ENCODE measurements at places on chromosomes 3 and 15.

GRCh38 chr15:30044377-30044776 lies 38.4 kb upstream of the GOLGA8J start:
- no peak for DNase-seq

- DNase-seq, result no peak
Measured at GRCh38 chr15:63523306-63523990, 19.1 kb downstream of the USP3 start.

GRCh38 chr15:25727116-25727515 lies 136.0 kb downstream of the ATP10A start:
- DNase-seq, result no peak

- no peak for DNase-seq
Measured at GRCh38 chr3:64125561-64125960, 99.7 kb downstream of the PRICKLE2 start.

- no peak for DNase-seq
Measured at GRCh38 chr3:69696367-69696766, 42.9 kb upstream of the MITF start.

GRCh38 chr15:47470983-47471382 lies 246.3 kb upstream of the SEMA6D start:
- DNase-seq, result no peak

DNA sequence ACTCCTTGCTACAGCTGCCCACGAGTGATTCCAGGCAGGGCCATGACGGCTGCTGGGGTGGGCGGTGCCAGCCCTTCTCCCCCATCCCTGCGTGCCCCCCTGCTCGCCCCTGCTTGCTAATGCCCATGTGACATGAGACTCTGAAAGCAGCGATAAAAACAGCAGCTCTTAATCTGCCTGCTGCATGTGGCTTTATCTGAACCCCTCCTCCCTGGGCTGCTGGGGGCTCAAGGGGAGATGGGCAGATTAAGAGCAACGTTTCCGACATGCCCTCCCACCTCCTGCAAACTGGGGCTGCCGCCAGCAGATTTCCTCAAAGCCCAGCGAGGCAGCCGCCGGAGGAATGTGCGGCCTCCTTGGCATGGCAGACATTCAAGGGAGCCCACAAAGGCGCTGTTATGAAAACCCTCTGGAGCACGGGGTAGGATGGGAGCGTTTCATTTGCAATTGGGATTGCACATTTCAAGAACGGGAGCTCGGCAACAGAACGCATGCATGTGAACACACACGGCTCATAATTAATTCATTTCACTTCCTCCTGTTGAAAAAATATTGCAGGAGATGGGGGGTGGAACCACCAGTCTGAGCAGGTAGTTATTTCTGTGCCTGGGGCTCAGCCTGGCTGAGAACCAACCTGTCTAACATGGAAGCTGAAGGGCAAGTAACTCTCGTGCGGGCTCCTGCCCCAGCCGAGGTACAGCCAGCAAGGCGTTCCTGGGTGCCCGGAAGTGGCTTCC lies 504.2 kb upstream of the PROK2 start:
- no peak for DNase-seq

GRCh38 chr3:38021196-38021595 lies 8.2 kb downstream of the PLCD1 start:
- no peak for DNase-seq
